Caki2 (cell line): ENCODE measurements at places on chromosomes 5 and 9.

- no peak for DNase-seq
Observed at GRCh38 chr9:134181648-134182034, 17.3 kb upstream of the RNU6ATAC start.

- no peak for DNase-seq
Observed at GRCh38 chr5:139140591-139141071, 57.5 kb downstream of the SIL1 start.

DNA sequence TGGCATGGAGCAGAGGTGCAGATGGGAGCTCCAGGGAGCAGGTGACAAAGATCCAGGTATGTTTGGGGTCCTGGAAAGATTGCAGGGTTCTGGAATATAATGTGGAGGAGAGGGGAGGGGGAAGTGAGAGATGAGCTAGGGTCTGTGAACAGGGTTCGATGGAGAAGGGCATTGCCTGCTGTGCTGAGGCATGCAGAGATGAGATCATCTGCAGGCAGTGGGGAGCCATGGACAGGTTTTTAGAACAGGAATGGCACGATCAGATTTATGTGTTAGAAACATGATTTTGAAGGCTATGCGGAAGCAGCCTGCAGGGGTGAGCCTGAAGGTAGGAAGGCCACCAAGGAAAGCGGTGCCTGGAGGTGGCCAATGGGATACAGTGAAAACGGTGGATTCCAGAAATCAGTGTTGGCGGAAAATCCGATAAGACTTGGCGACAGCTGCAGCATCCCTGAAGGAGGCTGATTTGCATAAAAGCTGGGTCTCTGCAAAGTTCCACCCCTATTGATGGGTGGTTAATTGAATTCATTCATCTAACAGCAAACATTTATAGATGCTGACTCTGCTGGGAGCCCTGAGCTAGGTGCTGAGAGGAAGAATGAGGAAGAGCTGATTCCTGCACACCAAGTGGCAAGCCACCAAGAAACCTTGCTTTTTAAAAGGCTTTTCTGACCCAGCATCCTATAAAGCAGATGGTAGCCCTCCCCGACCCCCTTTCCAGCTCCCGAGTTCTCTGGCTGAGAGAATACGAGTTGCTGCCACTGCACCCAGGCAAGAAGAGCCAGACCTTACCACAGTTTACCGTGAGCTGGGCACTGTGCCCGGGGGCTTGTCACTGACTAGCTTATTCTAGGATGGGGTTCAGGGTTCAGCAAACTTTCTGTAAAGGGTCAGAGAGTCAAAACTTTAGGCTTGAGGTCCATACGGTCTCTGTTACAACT is 139.2 kb upstream of the SMIM23 start:
- DNase-seq = no peak

- no peak for DNase-seq
Observed at GRCh38 chr5:14508046-14508445, 73.5 kb upstream of the OTULINL start.

GRCh38 chr9:80028501-80028900 is 456.7 kb downstream of the TLE4 start:
- no peak for DNase-seq

DNA sequence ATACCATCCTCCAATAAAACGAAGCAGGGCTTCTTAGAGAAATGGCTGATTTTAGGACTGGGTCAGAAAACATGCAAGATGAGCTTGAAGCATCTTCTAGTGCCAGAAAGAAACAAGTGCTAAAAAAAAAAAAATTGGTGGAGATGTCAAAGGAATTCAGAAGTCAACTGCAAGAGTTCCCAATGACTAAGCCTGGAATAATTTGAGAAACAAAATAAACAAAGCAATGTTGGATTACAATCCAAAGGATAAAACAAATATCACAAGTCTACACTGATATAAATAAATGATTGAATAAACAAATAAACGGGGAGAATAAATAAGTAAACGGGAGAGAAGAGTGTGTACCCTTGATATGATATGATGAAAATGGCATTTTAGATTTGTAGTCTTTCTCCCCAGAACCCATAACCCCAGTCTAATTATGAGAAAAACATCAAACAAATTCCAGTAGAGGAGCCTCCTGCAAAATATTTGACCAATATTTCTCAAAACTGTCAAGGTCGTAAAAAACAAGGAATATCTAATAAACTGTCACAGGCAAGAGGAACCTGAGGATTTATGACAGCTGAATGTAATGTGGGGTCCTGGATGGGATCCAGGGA is 63.5 kb upstream of the CCL21 start:
- DNase-seq = no peak

- no peak for DNase-seq
Observed at GRCh38 chr9:63816751-63817621, 1468.0 kb downstream of the FOXD4L5 start.

GRCh38 chr9:81312346-81312745 is 377.0 kb downstream of the TLE1 start:
- no peak for DNase-seq

DNA sequence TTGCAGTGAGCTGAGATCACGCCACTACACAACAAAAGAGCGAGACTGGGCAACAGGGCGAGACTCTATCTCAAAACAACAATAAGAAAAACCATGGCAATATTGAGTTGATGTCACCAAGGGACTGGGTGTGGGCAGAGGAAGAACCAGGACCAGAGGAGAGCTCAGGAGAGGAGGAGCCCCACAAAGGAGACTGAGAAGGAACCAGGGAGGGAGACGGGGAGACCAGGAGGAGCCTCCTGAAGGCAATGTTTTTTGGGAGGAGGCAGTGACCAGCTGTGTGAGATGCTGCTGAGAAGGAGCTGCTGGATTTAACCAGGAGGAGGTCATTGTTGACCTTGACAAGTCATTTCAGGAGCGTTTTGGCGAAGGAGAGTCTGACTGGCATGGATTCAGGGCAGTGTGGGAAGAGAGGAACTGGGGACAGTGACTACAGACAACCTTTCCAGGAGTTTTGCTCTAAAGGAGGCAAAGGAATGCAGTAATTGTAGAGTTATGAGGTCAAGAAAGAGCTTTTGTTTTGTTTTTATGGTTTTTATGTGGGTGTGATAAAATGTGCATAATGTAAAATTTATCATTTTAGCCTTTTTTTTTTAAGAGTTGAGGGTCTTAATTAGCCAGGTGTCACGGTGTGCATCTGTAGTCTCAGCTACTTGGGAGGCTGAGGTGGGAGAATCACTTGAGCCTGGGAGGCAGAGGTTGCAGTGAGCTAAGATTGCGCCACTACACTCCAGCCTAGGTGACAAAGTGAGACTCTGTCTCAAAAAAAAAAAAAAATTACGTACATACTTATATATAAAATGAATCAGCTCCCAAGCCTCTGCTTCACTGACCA is 17.9 kb downstream of the TRUB2 start:
- DNase-seq = no peak

GRCh38 chr9:122781671-122782070 is 7.1 kb upstream of the OR5C1 start:
- DNase-seq = no peak

- no peak for DNase-seq
Observed at GRCh38 chr9:131097126-131097947, 1.0 kb downstream of the AIF1L start.

GRCh38 chr5:154325566-154325965 is 120.2 kb upstream of the SAP30L start:
- DNase-seq = no peak

- peak; percentile 86 for DNase-seq
Observed at GRCh38 chr5:176553260-176554085, 4.3 kb downstream of the CDHR2 start.

DNA sequence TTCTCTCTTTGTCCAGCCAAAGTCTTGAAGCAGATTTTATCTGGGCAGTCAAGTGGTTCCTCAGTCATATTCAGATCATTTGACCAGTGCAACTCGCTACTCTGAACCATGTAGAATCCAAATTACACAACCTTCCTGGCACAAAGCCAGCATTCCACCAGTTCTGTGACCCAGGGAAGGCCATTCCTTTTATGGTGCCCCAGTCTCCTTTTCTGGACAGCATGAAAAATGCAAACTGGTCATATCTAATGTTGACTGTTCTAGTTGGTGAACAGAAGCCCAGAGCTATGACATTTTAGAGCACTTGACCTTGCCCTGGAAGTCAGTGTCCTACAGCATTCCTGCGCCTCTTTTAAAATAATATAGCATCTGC is 364.6 kb downstream of the BRINP1 start:
- DNase-seq = peak; percentile 97

GRCh38 chr5:123089914-123090660 is 1.0 kb downstream of the PRDM6 start:
- DNase-seq = peak; percentile 44

GRCh38 chr9:136628268-136628667 is 34.4 kb upstream of the EGFL7 start:
- no peak for DNase-seq
